Natural killer cell treated with Interleukin-12 subunit alpha and Interleukin-12 subunit beta and Interleukin-15 and Interleukin-18, amount 100 ng/mL, for 72 hours (primary cell): ENCODE measurements at places on chromosomes 6 and 20. TPM values are rescaled to one million over a fixed set of nuclear protein-coding genes. Genes with fewer than 3 reads are reported as not detected.

HCK gene
- total RNA-seq: not detected

TRIM27 gene
- 74.0 TPM for total RNA-seq

LTB gene
- 153 TPM for total RNA-seq

DNMT3B gene
- total RNA-seq: 2.2 TPM

TUBB2B gene
- total RNA-seq: not detected

CNR1 gene
- not detected for total RNA-seq

MOG gene
- total RNA-seq: not detected

MROH8 gene
- total RNA-seq: 2.1 TPM

WFDC12 gene
- total RNA-seq: not detected

MCCD1 gene
- not detected for total RNA-seq

C6orf52 gene
- total RNA-seq: 4.0 TPM

TRERF1 gene
- total RNA-seq: 35.3 TPM

PROKR2 gene
- total RNA-seq: not detected

CEP43 gene
- 20.0 TPM for total RNA-seq
